Dermis blood vessel endothelial cell (primary cell): ENCODE measurements at places on chromosomes 4 and X.

GRCh38 chrX:44621078-44621477 is 78.4 kb upstream of the FUNDC1 start:
- DNase-seq = no peak

- no peak for DNase-seq
Measured at GRCh38 chrX:139801397-139801813, 93.4 kb upstream of the MCF2 start.

DNA sequence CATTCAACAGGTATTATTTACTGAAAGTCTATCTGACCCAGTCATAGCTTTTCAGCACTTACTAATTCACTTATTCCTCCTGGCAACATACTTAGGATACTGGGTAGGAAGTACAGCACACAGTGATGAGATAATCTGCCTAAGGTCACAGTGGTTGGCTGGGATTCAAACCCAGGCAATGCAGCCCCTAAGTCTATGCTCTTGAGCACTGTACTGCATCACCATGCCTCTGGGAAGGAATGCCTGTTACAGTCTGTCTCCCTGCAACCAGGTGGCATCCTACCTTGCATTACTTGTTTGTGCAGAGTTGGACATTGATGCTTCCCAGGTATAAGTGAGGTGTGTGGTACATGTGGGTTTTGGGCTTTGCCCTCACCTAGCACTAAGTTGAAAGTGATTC is 21.5 kb upstream of the LRAT start:
- no peak for DNase-seq

- peak; percentile 50 for DNase-seq
Measured at GRCh38 chrX:18931972-18932371, 51.9 kb downstream of the PHKA2 start.

GRCh38 chr4:149426461-149426860 is 389.2 kb downstream of the IQCM start:
- DNase-seq = no peak

GRCh38 chrX:137164329-137164728 is 130.5 kb upstream of the GPR101 start:
- no peak for DNase-seq
